ENCODE measurements at places on chromosomes 6 and 20. TPM values are rescaled to one million over a fixed set of nuclear protein-coding genes. Genes with fewer than 3 reads are reported as not detected.

The MEI4 gene
- total RNA-seq = not detected

The RGS17 gene
- total RNA-seq = not detected

- peaks cover 33% of the 10 kb centered on the region for H3K27me3 ChIP-seq
- no peak overlapping the region for H3K4me3 ChIP-seq
- peak; percentile 62 for DNase-seq
- H3K36me3 ChIP-seq = no peaks in the 10 kb centered on the region
- H3K4me1 ChIP-seq = peaks cover 14% of the 10 kb centered on the region
Observed at GRCh38 chr6:6826095-6826901, 237.8 kb downstream of the LY86 start.

- H3K27ac ChIP-seq = peak overlapping the region; percentile 100
- peaks cover 25% of the 10 kb centered on the region for H3K4me1 ChIP-seq
- no peak for DNase-seq
- H3K27me3 ChIP-seq = no peaks in the 10 kb centered on the region
- peaks cover 7% of the 10 kb centered on the region for H3K36me3 ChIP-seq
- peak overlapping the region; percentile 99 for H3K4me3 ChIP-seq
Observed at GRCh38 chr6:45378334-45378926, 696 bp upstream of the SUPT3H start.

GRCh38 chr6:144150710-144151657 lies 667 bp downstream of the STX11 start:
- H3K27me3 ChIP-seq = no peaks in the 10 kb centered on the region
- peak overlapping the region; percentile 96 for H3K27ac ChIP-seq
- H3K4me3 ChIP-seq = peak overlapping the region; percentile 89
- peaks cover 46% of the 10 kb centered on the region for H3K4me1 ChIP-seq
- peaks cover 30% of the 10 kb centered on the region for H3K36me3 ChIP-seq

The GSTA2 gene
- not detected for total RNA-seq

DNA sequence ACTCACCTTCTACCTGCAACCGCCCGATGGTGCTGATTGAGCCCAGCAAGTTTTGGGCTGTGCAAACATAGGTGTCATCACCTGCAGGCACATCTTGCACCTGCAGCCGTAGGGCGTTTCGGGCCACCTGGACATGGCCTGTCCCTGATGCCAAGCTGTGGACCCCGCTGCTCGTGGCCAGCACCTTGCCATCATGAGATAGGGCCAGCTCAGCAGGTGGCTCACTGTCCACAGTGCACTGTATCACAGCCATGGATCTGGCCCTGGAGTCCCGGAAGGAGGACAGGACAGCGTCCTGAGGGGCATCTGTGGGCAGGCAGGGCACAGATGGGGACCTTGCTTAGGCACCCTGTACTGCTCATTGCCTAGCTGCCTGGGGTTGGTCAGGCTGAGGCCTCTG lies 10.1 kb upstream of the ADAM33 start:
- peaks cover 2% of the 10 kb centered on the region for H3K27me3 ChIP-seq
- no peak for DNase-seq
- H3K4me3 ChIP-seq = no peak overlapping the region
- H3K4me1 ChIP-seq = no peaks in the 10 kb centered on the region
- H3K27ac ChIP-seq = no peak overlapping the region

DNA sequence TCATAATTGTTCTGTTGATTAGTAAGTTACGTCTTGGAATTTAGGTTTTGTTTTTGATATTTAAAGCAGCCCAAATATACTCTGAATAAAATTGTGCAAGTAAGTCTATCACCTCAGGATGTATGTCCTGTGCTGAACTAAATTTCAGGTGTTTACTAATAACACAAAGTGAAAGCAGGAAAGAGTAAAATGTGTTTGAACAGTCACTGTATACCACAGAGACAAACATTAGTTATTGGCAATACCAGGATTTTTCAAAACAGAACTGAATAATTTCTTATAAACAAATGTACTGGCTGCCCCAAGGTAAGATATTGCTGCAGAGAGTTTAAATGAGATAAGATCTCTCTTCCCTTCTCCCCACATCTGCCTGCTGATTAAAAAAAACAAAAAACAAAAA lies 404.7 kb upstream of the RUNX2 start:
- no peak overlapping the region for H3K4me3 ChIP-seq
- peaks cover 12% of the 10 kb centered on the region for H3K36me3 ChIP-seq
- no peak for DNase-seq
- H3K4me1 ChIP-seq = peaks cover 47% of the 10 kb centered on the region

The PRDM1 gene
- 35.9 TPM for total RNA-seq

DNA sequence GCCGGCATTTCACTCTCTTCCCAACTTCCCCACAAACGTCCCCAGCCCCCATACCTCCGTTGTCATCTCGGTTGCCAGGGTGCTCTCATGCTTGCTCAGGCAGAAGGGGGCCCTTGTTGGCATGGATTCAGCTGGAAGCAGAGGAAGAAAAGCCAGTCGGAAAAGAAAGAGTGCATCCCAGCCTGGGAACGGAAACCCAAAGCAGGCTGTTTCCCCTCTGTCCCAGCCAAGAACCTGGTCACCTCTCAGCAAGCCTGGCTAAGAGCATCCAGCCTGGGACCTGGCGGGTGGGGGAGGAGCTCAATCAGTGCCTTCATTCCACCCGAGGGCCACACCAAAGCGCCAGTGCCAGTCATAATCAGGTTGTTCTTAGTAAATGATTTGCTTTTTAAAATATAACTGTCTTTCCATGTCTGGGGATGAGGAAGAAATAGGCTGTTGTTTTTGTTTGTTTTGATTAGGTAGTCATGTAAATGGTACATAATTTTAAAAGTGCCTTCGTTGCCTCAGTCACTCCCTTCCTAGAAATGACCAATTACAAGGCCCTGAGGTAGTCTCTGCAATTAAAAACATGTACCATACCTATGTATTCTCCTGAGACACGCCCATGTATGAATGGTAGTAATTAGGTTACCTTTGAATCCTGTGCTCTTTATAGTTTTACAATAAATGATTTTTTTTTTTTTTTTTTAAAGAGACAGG lies 21.1 kb downstream of the CHMP4B start:
- DNase-seq = no peak
- H3K27ac ChIP-seq = no peak overlapping the region
- H3K27me3 ChIP-seq = no peaks in the 10 kb centered on the region
- peaks cover 38% of the 10 kb centered on the region for H3K4me1 ChIP-seq

DNA sequence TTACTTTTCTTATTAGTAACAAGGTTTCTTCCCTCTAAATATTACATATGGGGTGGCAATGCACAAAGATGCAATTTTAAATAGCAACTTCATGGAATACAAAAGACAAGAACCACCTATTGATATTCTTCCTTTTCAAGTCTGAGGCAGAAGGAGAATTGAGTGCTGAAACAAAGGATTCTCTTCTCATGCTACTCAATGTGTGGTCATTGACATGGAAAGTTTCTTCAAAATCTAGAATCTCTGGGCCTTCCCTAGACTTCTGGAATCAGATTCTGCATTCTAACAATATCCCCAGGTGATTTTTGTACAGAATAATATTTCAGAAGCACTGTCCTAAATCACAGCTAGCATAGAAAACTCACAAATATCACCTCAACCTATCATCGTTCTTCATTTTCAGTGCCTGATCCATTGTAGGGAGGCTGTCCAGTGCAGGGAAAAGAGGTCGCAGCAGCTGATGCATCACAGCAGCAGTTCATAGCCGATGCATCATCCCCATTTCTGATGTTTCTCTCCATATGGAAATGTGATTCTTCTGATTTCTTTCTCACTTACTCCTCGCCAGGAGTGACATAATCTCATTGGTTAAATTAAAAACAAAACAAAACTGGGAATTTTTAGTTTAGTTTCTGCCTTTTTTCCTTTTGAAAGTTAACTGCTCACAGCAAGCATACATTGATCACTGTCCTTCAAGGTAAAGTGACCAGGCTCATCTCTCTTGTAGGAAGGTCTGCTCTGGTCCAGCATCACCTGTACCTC lies 139.5 kb upstream of the FAM83B start:
- no peaks in the 10 kb centered on the region for H3K4me1 ChIP-seq
- H3K4me3 ChIP-seq = no peak overlapping the region
- H3K36me3 ChIP-seq = no peaks in the 10 kb centered on the region
- H3K27me3 ChIP-seq = no peaks in the 10 kb centered on the region
- H3K27ac ChIP-seq = no peak overlapping the region

The FERMT1 gene
- 0.71 TPM for total RNA-seq

The DPPA5 gene
- total RNA-seq = not detected

DNA sequence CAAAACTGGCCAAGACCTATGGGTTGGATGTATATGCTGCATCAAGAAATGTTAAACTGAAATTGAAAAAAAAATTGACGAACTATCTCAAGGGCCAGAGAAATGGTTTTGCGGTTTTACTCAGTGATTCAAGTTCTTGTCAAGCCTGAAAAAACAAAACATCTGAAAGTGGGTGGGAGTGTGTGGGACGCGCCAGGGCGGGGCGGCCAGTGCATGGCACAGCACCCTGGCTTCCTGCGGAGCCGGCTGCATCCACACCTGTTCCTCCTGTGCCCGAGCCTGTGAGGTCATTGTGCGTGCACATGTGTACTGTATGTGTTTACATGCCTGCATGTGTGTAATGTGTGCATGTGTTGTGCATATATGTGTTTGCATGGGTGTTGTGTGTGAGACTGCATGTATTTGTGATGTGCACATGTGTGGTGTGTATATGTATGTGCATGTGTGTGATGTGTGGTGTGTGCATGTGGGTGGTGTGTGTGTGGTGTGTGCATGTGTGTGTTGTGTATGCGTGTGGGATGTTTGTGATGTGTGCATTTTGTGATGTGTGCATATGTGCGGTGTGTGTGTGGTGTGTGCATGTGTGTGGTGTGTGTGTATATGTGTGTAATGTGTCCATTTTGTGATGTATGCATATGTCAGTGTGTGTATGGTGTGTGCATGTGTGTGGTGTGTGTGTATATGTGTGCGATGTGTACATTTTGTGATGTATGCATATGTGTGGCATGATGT lies 59.8 kb downstream of the CDH4 start:
- no peak for DNase-seq
- no peaks in the 10 kb centered on the region for H3K36me3 ChIP-seq
- H3K4me3 ChIP-seq = no peak overlapping the region

DNA sequence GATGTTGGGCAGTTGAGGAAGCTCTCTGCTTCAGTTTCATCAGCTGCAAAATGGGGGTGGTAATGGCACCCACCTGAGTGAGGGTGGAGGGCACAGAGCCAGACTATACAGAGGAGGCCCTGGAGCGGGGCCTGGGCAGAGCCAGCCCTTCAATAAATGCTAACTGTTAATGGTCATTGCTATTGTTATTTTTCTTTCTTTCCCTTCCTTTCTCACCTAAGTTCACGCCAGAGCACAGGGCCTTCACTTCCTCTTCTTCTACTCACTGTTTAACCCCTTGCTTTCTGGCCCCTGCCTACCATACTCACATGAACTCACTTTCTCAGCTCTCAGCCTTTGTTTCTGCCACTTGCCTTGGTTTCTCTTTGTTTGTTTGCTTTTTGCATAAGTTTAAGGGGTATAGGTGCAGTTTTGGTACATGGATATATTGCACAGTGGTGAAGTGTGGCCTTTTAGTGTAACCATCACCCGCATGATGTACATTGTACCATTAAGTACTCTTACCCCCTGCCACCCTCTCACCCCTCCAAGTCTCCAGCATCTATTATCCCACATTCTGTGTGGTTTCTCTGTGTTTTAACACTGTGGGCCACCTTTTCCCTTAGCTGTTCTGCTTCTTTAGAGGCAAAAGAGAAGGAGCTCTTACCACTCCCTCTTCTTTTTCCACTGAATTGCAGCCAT lies 7.5 kb upstream of the RREB1 start:
- H3K4me3 ChIP-seq = no peak overlapping the region
- H3K36me3 ChIP-seq = no peaks in the 10 kb centered on the region
- peaks cover 3% of the 10 kb centered on the region for H3K4me1 ChIP-seq
- no peak overlapping the region for H3K27ac ChIP-seq
- peaks cover 44% of the 10 kb centered on the region for H3K27me3 ChIP-seq
- no peak for DNase-seq

The LRFN2 gene
- total RNA-seq = 0.45 TPM

DNA sequence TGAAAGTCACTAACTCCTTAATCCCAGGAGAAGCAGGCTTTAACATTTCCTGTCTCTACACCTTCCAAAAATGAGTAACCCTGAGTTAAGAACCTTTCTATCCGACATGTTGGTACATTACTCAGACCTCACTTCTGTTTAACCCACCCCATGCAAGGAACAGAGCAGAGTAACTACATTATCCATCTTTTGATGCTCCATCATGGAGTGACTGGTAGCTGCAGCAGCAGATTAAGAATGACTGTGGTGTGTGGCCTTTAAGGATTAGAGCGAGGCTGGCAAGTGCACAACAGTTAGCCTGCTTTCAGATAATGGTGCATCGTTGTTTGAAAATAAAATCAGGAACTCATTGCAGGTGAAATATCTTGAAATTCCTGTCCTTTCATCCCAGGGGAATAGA lies 2.0 kb downstream of the TRAF3IP2 start:
- H3K4me1 ChIP-seq = peaks cover 30% of the 10 kb centered on the region
- H3K36me3 ChIP-seq = peaks cover 5% of the 10 kb centered on the region
- H3K27ac ChIP-seq = no peak overlapping the region
- H3K4me3 ChIP-seq = peak overlapping the region; percentile 37
- no peaks in the 10 kb centered on the region for H3K27me3 ChIP-seq

DNA sequence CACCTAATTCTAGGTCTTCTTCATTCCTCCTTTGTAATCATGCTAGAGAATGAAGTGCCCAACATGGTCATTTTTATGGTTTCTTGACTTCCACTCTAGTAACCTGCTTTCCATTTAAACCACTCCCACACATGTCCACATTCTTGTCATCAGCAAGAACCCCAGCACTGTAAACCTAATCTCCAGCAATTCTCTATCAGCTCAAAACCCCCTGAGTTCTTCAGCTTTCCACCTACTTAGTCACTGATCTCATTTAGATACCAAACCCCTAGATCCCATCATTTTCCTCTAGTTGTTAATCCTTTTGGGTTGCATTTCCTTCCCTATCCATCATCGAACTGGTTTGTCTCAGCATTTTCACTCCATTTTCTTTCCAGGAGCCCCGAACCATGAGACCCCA lies 49.7 kb downstream of the GOPC start:
- H3K4me1 ChIP-seq = peaks cover 27% of the 10 kb centered on the region
- no peak overlapping the region for H3K4me3 ChIP-seq
- H3K27me3 ChIP-seq = peaks cover 2% of the 10 kb centered on the region

DNA sequence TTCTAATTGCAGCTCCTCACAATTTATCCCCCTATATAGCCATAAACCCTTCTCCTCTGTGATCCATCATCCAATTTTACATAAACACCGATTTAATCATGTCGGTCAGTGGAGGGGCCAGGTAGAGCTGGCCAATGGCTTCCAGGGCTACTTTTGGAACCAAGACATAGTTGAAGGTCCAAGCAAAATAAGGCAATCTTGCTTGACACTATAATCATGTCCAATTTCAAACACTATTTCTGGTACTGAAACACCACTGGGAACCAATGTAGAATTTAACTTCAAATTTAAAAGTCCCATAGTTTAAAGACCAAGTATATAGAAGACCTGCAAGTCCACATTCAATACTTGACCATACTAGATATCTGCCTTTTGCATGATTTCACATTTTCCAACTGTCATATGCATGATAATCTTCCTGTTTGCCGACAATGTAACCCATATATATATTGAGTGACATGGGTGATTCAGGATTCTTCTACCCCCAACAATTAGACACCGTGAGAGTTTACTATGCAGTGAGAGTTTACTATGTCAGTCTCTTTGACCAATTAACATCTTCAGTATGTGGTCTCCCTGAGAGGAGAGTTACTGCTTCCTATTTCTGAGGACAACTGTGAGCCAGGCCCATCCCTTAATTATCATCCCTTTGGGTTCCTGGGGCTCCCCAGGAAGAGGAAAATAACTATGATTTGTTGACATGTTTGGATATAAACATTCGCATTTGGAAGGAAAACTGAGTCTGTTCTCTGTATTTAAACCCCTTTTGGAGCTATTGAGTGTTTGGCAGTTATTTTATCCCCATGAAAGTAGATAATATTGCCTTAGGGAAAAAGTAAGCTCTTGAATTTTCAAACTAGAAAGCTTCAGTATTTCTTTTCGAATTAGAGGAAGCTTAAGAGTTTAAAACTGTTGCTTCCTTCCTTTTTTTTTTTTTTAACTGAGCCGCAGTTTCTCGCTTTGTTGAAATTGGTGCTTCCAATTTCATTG lies 31.8 kb downstream of the SAMD3 start:
- H3K27ac ChIP-seq = no peak overlapping the region
- H3K36me3 ChIP-seq = peaks cover 64% of the 10 kb centered on the region
- H3K27me3 ChIP-seq = no peaks in the 10 kb centered on the region
- H3K4me1 ChIP-seq = peaks cover 18% of the 10 kb centered on the region

Measured in activated CD4-positive, alpha-beta T cell treated with anti-CD3 and anti-CD28 coated beads, Interleukin-2, amount 10 ng/mL, durations not matched to agents 24 days and 14 days (primary cell).